Right kidney (tissue), 9 donors: ENCODE measurements at places on chromosomes 7 and 10.

DNA sequence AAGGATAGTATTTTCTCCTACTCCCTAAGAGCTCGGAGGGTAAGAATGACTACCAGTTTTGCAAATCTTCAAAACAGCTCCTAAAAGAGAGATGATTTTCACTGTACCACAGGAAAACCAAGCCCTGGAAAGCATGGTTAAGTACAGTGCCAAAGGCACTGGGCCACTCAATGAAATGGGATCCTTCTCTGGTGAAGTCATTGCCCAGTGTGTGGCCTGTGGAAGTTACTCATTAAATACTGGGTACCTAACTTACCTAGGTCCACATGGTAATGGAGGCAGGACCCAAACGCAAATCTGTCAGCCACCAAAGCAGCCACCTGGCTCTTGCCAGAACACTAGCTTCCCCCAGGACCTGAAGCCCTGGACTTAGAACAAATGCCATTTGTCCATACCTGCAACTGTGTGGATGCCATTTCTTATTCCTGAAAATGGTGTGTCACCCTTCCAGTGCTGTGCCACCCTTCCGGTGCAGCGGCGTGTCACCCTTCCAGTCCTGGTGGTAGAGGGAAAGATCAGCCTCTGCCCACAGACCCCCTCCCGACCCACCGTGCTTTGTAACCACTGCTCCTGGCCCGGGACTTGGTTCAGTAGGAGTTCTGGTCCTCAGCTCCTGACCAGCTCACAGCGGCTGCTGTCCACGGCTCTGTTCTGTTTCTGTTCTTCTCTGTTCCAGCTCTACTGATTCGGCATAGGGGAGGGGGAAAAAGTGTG is 659.2 kb downstream of the SDK1 start:
- DNase-seq: no peak

- no peak for DNase-seq
These were observed 274.7 kb upstream of the FZD8 start for GRCh38 chr10:35916791-35917190.

DNA sequence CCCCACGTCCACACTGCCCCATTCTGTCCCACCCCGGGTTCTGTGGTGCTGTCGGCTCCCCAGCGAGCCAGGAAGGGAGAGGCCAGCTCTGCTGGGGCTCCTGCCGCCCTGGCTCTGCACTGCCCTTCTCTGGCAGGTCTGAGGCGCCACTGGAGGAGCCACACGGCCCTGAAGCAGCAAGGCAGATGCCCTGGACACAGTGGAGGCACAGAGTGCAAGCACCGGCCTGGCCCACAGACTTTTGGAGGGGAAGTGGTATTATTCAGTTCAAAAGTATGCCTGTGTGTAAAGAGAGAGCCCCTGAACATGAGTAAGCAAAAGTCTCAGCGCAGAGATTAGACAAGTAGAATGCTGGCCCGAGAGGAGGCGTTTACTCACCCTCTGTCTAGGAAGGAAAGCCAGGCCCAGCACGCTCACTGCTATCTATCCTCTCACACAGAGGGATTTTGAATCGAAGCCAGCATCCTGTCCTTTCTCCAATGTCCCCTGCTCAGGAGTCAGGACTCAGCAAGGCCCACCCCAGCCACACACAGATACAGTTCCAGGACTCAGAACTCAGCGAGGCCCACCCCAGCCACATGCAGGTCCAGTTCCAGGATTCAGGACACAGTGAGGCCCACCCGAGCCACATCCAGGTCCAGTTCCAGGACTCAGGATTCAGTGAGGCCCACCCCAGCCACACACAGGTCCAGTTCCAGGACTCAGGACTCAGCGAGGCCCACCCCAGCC is 115.0 kb downstream of the EGFR start:
- no peak for DNase-seq

DNA sequence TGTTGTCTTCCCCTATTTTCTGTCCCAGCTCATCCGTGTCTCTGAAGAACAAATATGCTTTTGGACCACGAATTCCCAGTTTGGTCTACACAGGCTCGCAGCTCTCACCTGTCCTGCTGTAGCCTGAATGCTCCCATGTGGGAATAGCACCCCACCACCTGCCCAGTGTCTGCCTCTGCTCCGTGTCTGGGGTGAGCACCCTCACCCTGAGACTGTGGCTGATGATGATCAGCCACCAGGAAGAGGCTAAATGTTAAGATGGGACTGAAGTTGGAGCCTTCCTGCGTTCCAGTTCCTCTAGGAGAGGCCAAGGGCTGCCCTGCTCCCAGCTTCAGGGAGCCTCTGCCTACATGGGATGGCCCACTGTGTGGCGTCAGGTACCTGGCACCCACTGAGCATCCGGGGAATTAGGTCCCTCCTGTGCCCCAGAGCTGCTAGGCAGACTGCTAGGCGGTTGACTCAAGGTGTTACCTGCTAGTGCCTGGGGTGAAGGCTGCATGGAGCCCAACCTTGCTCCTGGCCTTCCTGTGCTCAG is 3.7 kb downstream of the PGAM2 start:
- DNase-seq: no peak

DNA sequence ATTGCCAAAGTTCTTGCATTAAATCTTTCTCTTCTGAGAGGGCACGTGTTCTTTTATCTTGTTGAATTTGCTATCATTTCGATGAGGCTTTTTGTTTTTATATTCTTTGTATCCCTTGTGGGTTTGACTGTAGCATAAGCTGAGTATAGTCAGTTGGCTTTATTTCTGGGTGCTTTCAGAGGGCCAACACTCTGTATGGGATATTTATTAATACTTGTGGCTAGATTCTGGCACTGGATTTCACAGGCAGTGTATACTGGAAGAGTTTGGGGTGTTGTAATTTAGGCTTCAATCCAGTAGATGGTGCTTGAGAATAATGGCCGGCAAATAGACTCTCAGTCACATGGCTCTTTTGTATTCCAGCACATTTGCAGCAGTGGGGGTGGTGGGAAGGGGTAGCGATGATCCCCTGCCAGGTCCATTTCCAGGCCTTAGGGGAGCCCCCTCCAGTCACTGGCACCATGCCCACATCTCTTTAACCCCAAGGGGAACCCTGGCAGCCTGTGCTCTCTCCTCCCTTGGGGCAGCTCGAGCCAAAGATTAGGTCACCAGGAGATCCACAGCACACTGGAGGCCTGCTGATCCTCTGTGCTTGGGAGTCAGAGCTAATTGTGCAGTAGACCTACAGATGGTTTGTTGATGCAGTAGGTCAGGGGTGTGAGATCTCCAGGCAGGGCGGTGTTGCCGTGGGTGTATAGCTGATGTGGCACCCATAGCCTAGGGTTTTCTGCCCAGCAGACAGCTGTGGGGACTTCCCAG is 81.8 kb downstream of the PTPN20 start:
- no peak for DNase-seq

DNA sequence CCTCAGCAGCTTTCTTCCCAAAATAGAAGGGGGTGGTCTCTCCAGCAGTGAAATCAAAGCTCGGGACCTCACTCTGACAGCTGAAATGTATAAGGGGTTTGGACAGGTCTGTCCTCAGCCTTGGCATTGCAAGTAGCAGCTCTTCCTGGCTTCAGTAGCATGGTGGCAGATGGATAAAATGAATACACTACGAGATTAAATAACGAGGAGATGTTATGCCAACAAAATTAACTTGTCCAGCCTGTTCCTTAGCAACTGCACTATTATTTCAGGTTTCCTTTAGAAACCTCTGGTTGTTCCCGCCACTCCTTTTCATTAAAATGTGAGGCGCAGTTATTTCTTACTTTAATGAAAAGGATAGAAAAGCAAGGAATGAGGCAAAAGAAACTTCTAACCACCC is 24.9 kb downstream of the PRLHR start:
- no peak for DNase-seq
